ENCODE measurements at places on chromosomes 13 and 19.

GRCh38 chr13:43979492-43979891 lies 99.8 kb downstream of the LACC1 start:
- no peak for DNase-seq

DNA sequence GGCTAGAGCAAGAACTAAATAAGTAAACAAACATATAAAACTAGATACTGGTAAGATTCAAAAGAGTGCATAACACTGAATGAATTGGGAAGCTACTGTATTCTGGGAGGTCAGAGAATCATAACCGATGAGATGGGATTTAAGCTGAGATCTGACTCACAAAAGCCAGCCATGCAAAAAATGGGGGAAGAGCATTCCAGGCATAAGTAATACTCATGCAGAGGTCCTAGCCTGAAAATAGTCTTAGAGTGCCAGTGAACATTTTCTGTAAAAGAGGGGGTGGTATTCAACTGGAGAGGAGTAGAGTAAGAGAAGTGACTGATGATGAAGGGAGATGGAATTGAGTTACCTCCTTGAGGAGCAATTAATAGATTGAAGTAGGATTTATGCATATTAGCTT lies 872.0 kb upstream of the GPC6 start:
- no peak for DNase-seq

DNA sequence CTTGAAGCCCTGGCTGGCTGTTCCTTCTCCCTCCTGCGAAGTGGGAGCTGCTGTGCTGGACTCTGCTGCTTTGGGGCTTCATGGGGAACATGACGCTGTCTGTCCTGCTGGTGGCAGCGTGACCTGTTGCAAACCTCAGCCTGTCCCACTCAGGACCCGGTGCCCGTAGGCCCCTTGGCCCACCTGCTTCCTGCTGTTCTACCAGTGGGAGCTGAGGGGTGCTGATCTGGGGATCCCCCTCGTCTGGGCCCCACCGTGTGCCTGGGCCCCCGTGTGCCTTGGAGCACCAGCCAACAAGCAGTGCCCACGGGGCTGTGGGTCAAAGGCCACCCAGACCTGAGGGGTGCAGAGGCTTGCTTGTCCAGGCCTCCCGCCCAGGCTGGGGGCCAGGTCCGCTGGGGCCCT lies 5.3 kb downstream of the SPPL2B start:
- DNase-seq: no peak

DNA sequence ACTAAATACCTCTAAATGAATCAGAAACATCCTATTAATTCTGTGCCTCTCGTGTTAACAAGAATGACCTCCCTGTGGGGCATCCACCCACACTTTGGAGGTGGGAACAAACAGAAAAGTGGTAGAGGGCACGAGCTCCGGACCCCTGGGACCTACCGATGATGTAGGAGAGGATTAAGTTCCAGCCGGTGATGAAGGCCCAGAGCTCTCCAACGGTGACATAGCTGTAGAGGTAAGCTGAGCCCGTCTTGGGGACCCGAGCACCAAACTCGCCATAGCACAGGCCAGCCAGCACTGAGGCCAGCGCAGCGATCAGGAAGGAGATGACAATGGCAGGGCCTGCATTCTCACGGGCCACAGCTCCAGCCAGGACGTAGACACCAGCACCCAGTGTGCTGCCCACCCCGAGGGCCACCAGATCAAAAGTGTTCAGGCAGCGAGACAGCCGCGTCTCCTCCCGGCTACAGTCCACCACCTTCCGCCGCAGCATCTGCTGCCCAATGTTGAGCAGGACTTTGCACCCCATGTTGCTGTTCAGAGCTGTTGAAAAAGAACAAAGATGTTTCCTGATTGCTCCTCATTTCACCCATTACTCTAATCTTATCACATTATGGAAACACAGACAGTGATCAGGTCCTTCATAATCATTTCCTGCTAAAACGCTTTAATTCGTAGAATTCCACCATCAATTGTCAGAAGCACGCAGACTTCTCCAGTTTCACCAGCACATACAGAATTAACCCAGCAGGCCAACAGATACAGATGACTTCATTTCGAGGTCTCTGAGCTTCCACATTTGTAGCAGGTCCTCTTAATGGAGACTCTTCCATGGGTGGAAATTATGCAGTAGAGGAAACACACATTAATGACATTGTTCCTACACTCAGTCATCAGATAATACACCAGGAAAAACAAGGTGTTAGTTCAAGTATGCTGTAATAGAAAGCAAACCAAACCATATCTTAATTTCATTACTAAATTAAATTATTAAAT lies 59.5 kb downstream of the SLC7A1 start:
- DNase-seq: no peak

- DNase-seq: no peak
Observed at GRCh38 chr13:54196684-54197083, 1168.1 kb downstream of the OLFM4 start.

GRCh38 chr19:51777570-51778462 lies 16.8 kb downstream of the FPR2 start:
- DNase-seq: peak; percentile 59

DNA sequence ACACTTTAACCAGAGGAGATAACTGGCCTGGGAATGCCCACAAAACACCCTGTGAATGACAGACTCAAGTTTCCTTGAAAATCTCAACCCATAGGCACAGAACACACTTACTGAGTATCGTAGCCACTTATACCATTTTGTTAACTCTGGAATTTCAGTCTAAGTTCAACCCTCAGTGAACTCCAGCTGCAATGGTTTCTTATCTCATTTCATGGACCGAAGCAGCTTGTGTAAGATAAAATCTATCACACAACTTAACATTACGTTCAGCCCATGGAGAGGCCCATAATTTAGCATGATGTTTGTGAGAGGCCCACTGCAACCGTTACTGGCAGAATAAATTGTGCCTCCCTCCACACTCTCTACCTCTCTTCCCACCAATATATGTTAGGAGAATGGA lies 323.0 kb downstream of the DNAJC15 start:
- no peak for DNase-seq

DNA sequence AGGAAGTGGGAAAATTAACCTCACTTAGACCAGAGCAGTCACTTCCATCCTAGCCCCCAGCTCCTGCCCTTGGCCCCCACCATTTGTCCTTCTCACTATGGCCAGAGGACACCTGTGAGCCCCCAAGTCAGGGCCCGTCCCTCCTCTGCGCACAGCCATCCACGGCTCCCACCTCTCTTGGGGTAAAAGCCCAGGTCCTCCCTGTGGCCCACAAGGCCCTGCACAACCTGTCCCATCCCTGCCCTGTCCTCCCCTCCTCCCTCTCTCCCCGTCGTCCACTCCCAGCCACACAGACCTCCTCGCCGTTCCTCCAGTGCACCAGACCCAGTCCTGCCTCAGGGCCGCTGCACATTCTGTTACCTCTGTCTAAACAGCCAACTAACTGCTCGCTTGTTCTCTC lies 53.9 kb downstream of the SMIM24 start:
- DNase-seq: no peak

DNA sequence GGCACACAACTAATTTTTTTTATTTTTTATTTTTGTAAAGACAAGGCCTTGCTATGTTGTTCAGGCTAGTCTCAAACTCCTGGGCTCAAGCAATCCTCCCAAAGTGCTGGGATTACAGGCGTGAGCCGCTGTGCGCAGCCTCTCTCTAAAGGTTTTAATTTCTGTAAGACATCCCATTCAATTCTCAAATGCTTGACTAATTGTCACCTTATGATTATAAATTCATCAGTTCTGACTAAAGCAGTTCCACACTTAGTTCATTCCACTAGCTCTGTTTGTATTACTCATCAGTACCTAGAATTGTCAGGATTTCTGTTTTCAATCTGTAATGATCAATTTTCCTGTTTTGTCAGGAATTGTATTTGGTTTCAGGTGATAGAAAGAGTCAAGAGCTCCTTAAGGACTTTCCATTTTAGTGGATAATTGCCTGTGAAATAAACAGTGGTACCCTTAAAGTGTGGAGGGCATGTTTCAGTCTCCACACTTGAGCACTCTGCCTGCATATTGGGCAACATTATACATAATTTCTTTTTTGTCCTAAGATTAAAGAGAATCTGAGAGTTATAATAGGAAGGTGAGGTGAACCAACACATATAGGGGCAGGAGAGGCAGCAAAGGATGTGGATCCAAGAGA lies 27.6 kb downstream of the GPALPP1 start:
- DNase-seq: no peak

DNA sequence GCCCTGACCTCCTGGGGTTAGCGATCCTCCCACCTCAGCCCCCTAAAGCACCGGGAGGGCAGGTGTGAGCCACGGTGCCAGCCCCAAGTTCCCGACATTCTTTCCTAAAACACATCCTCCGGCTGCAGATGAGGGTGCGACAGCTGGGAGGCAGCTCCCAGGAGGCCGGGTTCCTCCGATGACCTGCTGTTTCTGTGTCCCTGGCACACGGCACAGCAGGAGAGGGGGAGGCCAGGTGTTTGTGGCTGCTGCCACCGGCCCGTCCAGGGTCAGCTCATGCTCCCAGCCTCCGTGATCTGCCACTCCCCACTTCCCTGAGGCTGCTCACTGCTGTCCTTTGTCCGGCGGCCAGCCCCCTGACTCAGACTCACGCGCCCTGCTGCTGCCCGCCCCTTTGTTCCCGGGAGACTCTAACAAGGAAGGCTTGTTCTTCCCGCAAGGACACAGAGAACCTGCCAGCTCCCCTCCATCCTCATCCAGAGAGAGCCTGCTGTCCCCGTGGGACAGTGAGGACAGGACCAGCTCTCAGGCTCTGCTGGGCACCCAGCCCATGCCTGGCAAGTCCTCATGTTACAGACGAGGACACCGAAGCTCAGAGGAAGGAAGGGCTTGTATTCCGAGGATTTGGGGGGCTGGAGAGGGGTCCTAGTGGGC lies 10.6 kb upstream of the MADCAM1 start:
- DNase-seq: no peak

GRCh38 chr19:58338825-58339558 lies 12.2 kb downstream of the ZSCAN22 start:
- no peak for DNase-seq
